Right atrium auricular region (tissue), 2 donors: ENCODE measurements at places on chromosomes 5 and 9. TPM values are rescaled to one million over a fixed set of nuclear protein-coding genes. Genes with fewer than 3 reads are reported as not detected.

DNA sequence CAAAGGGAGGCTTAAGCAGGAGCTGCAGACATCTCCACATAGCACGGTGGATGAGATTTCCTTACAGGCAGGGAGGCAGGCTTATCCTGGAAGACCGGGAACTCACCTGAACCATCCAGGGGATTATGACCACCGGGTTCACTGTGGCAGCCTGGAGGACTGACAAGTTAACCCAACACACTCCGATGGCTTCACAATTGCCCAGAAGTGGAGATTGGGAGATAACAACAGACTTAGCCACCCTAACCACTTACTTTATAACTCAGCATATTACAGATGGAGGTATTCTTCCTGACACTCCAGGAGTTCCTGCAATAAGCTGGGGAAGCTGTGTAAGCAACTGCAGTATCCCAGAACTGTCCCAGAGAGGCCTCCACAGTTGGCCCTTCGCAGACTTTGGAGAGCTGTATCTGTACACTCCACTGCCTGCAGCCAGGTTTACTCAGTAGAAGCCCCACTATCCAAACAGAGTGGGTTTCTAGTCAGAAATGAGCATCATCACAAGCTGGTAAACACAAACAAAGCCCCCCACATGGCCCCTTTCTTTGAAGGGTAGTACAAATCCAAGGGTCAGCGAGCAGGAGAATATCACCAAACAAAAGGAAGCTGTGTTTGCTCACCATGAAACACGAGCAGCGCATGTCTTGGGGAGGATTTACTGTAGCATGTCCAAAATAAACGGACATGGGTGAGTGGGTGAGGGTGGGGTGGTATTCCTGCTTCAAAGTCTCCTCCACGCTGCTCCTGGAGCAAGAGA is 462.2 kb downstream of the RASEF start:
- no peak for DNase-seq

HTR1A gene
- not detected for total RNA-seq

JADE2 gene
- total RNA-seq: 47.6 TPM

C6 gene
- 54.4 TPM for total RNA-seq

KIF4B gene
- not detected for total RNA-seq

DNA sequence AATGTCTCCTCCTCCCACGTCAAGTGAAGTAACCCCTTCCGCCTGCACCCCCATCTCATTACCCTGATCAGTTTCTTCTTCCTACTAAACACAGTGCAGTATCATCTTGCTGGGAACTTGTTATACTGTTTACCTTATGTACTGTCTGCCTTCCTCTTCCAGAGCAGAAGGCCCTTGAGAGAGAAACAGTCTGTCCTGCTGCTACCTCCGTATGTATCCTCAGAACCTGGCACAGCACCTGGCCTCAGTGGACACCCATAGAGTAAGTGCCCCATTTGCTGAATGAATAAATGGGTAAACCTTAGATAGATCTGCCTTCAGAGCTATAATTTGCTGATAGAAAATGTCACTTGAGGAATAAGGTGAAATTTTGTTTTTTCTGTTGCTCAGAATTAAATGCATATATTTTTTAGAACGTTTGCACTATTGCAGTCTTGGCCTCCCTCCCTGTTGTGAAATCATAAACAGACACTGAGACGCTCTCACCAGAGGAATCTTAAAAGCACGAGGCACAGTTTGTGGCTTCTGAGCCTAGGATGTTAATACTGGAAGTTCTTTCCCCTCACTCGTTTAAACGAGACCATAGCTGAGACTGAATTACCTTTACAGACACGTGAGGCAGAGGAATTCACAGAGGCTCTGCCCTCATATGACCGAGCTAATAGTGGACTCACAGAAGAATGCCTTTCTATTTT is 223.1 kb upstream of the DAP start:
- no peak for DNase-seq

- DNase-seq: no peak
Measured at GRCh38 chr5:1405121-1405520, 40.1 kb downstream of the SLC6A3 start.

ZDHHC12 gene
- total RNA-seq: 22.8 TPM

CTSV gene
- total RNA-seq: not detected

MZB1 gene
- total RNA-seq: 0.70 TPM

DNA sequence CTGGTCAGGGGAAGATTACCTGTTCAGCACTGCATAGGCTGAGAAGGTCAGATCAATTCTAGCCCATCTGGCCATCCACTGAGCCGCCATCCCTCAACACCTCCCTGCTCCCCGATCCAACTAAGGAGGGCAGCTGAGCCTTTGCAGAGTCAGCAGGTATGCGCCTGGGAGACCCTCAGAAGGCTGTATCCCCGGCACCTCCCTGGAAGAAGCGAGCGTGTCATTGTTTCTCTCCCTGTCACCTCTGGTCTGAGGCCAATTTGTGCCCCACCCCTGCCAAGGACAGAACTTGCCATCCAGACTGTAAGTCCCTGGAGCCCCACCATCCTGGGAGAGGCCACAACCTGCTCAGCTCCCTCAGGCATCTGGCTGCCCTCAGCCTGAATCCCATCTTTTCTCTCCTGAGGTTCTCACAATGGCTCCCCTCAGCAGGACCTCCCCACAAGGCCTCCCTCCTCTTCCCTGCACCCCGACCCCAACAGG is 2.6 kb downstream of the CLTB start:
- DNase-seq: no peak

DNA sequence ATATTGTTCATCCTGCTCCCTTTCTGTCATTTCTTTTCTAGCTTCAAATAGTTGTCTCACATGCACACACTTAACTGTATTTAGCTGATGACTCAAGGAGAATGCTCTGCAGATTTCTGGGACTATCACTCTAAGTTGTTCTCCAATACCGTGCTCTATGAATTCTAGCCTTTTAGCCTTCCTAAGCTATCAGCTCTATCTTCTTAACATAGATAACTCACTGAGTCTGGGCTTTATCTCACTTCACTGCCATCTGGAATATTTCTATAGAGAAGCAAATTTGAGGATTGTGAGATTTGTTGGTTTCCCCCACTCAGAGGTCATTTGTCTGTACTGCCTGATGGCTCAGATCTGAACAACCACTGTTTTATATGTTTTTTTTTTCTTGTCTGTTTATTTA is 369.7 kb downstream of the TUSC1 start:
- no peak for DNase-seq

VLDLR gene
- total RNA-seq: 45.3 TPM

DNA sequence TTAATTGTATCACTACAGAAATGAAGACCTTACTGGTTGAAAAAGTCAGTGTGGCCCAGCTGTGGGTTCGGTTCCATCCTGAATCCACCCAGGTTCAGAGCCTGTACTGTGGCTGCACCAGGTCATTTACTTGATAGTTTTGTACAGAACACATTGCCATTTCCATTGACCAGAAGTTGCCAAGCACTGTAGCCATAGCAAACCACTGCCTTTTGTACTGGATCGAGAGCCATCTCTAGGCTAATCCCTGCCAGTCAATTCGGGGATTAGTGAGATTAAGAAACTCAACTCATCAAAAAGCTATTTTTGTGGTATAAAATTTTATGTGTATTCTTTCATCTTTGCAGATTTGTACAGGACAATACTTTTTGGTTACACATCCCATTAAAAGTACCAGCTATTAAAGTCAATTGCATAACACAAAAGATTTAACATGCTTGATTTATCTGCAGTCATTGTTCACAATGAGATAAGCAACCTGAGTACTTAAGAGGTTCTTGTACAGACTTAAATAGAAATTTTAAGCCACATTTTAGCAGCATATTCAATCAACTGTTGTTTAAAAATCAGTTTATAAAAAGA is 108.5 kb upstream of the OTULINL start:
- no peak for DNase-seq

DNA sequence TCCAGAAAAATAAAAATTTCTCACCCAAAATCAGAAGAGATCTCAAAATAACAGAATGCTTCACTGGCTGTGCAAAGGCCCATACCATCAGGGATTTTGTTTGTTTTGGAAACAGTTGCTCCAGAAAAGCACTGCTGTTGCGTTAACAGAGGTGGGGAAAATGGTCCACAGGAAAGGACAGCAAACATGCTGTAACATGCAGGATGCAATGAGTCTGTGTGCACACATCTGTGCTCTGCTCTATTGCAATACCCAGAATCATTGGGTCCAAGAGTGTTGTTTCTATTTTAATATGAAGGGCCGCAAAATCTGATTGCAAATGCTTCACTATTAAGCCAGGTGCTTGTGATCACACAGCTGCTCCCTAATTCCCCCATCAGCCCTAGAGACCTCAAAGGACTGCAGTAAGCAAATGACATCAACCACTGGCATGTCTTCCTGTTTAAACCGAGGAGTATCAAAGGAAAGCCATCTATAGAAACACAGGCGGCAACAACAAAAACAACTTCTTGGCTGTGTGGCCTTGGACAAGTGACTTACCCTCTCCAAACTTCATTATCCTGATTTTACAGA is 141.0 kb downstream of the DCP2 start:
- DNase-seq: no peak

GRCh38 chr5:132180134-132180745 is 47.4 kb downstream of the P4HA2 start:
- DNase-seq: no peak

DNA sequence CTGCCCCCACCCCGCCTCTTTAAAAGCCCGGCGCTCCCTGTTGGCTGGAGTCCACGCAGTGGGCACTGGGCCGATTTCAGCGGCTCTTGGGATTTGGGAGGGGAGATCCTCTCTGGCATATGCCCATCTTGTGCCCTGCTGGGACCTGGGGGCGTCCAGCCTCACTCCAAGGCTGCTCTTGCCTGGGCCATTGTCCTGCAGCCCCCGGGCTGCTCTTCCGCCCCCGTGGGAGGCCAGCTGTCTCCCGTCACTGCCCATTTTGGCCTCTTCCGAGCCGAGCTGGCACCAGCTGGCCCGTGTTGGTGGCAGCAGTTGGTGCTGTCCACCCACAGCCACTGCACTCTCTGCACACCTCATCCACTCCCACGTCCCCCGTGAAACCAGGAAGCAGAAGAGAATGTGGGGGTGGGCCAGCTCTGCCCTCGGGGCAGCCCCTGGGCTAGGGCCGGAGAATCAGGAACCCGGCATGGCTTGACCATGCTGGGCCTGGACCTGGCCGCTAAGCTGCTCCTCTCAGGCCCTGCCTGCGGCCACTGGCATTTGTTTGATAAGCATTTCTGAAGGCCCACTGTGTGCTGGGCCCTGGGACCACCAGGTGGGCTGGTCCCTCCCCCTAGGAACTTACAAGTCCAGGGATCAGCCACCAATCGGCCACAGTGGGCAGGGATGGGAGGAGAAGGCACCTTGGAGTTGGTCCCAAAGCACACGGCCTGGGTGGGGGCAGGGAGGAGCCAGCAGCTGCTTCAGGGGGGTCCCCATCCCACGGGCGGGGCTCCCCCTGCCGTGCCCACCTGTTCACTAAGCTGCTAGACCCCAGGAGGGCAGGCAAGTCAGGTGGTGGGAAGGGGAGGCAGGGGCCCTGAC is 2.2 kb downstream of the C8G start:
- no peak for DNase-seq

- DNase-seq: no peak
Measured at GRCh38 chr5:116144103-116144502, 59.3 kb downstream of the COMMD10 start.

TMC1 gene
- not detected for total RNA-seq
